ENCODE measurements at places on chromosomes 2 and 18.

- DNase-seq, result no peak
These were observed 23.6 kb upstream of the VWA3B start for GRCh38 chr2:98063291-98063854.

DNA sequence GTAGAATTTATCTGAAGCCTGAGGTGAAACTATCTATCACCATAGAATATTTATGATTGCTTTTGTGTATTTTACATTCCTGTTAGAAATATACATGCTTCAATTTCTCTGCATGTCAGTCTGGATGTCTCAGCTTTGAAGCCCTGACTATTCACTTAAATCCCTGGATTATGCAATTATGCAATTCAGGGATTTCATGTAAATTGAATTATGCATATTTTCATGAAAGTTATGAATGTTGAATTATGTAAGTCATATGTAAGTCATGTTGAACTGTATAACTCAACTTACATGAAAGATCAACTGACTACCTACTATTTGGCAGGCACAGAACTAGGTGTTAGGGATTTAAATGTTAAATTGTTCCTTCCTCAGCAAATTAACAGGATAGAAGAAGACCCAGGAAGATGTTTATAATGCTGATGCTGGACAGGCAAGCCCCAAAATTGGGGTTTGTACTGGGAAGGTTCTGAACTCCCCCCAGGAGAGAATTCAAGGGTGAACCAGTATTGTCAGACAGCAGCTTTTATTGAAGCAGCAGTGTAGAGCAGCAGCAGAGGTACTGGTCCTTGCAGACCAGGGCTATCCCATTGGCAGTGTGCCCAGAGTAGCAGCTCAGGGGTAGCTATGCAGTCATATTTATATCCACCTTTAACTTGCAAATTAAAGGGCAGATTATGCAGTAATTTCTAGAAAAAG, 236.5 kb downstream of the ZNF804A start:
- no peak for DNase-seq

- no peak for DNase-seq
These were observed 20.7 kb upstream of the KCTD1 start for GRCh38 chr18:26568926-26569665.

GRCh38 chr2:129469389-129469788, 510.1 kb upstream of the RAB6C start:
- no peak for DNase-seq

DNA sequence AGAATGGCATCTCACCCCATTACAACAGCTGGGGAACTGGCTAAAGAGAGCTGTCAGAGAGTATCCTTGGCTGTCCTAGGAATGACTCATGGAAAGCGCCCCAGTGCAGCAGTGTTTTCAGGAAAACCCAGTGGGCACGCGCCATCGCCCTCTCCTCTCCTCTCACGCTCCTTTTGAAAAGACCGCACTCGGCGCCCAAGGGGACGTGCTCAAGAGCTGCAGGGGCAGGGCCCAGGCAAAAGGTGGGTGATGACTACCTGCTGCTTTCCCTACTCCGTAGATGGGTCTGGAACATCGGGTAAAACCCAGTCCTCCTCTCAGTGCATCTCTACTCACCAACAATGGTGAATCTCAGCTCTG, 68.1 kb downstream of the EMILIN2 start:
- no peak for DNase-seq

DNA sequence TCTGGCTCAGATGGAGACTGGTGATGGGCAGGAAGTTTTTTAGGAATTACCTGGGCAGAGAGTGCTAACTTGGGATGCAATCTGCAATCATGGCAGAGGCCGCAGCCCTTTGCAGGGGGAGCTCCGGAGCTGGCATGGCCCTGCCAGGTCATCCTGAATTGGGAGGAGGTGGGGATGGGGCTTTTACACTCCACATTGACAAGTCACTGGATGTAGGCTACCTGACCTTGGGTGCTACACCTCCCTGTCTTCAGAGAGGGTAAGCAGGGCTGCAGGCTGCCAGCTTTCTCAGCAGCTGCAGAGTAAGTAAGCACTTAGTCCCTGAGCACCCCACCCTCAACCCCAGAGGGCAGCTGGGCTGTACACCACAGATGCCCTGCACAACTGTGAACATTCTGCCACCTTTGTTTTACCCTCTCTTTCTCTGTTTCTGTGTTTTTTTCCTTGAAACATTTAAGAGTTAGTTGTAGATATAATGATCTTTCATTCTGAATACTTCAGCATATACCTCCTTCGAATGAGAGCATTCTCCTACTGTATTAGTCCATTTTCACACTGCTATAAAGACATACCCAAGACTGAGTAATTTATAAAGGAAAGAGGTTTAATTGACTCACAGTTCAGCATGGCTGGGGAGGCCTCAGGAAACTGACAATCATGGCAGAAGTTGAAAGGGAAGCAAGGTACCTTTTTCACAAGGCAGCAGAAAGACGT, 6.8 kb upstream of the HS1BP3 start:
- no peak for DNase-seq

DNA sequence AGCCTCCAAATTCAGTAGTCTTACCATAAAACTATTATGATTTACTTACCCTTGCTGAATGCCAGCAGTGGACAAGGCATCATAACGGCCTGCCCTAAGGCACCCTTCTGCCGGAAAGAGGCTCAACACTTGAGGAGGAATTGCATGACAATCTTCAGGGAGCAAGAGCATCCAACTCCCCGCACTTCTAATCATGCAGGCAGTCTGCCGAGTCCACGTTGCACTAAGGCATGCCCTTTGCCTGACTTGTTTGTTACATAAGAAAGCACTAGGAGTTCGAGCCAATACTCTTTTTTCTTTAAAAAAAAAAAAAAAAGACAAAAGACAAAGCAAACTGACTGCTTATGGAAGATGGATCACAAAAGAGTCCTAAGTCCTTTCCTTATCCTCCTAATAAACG, 17.9 kb upstream of the SPTBN1 start:
- no peak for DNase-seq

- no peak for DNase-seq
These were observed 130.2 kb downstream of the DNAH6 start for GRCh38 chr2:84646514-84646913.

GRCh38 chr2:226115102-226115831, 684.4 kb downstream of the IRS1 start:
- DNase-seq, result no peak

- no peak for DNase-seq
These were observed 64.6 kb upstream of the TAF1B start for GRCh38 chr2:9778471-9779316.

DNA sequence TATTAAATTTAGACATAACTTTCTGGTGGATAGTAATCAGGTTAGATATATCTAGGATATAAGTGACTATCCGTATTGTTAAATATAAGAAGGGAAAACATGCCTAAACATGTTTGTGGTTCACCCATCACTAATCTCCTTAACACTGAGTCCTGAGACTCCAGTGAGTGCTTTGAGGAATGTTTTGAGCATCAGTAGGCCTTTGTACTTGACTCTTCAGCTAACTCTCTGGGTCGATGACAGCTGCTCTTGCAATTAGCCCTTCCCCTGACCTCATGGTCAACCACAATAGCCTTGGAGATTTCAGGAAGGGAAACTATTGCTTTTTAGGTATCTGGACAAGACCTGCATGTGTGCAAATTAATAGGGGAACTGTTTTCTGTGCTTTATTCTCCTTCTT, 716.8 kb downstream of the EPHA4 start:
- no peak for DNase-seq

DNA sequence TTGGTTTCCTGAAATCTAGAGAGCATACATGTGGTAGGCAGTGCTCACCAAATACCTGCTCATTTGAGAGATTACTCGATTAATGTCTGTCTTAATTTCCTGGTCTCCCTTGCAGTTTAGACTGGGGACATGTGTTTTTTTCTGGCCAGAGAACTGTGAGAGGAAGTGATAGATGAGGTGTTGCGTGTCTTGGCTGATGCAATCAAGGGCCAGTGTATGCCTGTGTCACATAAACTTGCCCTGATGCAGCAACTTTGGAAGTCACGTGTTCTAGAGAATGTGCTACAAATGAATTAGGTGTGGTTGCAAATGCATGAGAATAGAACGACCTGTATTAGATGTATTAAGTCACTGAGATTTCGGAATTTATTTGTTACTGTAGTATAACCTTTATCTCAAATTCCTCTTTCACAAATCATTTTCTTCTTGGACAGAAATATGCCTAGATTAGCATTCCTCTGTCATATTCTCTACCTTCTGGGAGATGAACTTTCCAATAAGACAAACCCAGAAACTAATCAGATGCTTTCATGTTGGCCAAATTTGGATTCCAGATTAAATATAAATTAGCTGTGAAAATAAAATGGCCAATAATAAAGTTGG, 9.9 kb upstream of the IL1A start:
- DNase-seq, result no peak

DNA sequence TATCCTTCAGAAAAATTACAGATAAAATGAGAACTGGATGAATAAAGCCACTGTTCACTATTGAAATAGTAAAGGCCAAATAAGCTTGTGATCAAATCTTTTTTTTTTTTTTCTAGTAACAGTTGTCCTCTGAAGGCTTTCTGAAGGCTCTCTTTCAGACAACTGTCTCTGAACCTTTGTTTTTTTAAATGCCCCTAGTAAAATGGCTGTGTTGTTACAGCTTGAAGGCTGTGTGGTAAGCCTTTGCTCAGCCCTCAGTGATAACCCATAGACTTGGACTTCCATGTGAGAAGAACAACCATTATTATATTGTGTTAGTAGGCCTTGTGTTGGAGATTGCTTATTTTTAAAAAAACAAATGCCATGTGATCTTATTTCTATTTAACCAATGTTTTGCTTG, 17.6 kb downstream of the FMNL2 start:
- DNase-seq, result no peak

- no peak for DNase-seq
These were observed 19.6 kb upstream of the GULP1 start for GRCh38 chr2:188272121-188272520.

- DNase-seq, result no peak
These were observed 352.1 kb downstream of the MTX2 start for GRCh38 chr2:176621350-176621749.

GRCh38 chr2:16853088-16853487, 187.5 kb upstream of the CYRIA start:
- DNase-seq, result no peak

- no peak for DNase-seq
These were observed 17.8 kb downstream of the ARHGAP15 start for GRCh38 chr2:143146815-143147530.

DNA sequence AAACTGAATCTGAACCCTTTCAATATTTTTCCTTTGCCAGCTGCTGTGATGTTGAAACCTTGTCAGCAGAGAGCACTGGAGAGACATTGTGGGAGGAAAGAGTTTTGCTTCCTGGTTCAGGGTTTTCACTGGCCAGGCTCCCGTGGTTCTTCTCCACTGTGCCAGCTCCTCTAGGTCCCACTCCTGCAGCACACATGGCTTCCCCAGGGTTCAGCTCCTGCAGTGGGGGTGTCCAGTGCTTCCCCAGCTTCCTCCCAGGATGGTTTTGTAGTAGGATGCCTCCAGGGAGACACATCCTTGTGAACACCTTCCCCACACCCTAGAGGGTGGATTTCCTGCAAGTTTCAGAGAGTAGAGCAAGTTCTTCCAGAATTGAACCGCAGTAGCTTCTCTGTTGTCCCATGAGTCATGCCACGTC, 24.0 kb upstream of the SULT1C3 start:
- peak; percentile 38 for DNase-seq

DNA sequence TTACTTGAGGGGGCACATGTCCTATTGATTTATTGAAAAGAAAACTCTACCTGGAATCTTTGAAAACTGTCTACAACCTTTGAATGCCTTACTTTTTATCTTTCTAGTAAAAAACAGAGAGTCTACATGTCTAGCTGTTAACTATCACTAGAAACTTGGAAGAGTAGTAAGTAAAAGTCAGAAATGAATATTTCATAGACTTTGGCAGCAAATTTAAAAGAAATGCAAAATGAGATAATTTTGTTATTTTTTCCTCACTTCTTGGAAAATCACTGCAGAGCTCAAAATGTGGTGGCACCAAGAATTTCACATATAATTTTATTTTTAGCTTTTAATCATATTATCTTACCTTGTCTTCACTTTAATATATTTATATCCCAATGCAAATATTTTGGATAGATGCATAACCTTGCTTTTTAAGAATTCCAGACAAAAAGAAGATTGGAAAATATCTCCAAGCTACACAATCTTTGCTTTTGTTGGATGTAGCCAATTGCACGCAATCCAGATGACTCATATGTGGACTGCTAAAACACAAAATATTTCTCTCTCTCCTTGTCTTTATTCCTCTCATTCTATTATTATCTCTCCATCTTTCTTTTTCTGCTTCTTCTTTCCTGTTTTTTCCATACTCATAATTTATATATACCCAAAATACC, 92.2 kb upstream of the DSEL start:
- no peak for DNase-seq

GRCh38 chr2:116724550-116724949, 1089.9 kb upstream of the DDX18 start:
- no peak for DNase-seq

- no peak for DNase-seq
These were observed 117.4 kb upstream of the DLX2 start for GRCh38 chr2:172220121-172220520.

GRCh38 chr2:169997140-169997887, 170.1 kb downstream of the UBR3 start:
- DNase-seq, result no peak

DNA sequence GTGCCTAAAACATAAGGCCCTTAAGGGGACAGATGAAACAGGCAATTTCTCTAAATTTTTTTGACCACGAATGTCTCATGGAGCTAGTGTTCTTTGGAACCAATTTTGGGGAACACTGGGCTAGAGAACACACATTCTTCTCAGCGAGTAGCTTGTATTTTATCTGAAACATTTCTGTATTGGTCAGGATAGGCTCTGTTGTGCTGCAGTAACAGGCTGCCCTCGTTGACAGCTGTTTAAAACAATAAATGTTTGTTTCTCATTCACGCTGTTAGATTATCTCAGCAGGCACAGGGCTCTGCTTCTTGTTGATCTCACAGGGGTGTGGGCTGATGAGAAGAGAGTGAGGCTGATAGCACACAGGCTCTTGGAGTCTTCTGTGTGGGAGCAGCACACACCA, 105.3 kb downstream of the SH3RF3 start:
- DNase-seq, result no peak

- no peak for DNase-seq
These were observed 753.9 kb upstream of the ZEB2 start for GRCh38 chr2:145273840-145274239.

DNA sequence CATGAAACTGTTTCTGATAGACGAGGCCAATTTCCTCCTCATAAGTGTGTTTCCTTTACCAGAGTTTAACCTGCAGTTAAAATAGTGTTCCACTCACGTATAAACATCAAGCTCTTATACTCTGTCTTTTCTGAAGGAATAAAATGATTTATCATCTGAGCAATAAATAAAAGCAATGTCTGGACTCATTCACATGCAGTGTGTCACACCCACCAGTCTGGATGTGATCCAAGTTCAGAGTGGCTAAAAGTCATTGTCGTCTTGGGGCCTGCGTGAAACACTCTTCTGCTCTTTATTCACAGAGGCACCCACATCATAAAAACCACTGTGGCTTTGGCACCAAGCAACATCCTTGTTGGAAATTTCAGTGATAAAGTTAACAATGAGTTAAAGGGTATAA, 19.5 kb upstream of the SLC9A4 start:
- DNase-seq, result no peak

- no peak for DNase-seq
These were observed 475.1 kb downstream of the TNS1 start for GRCh38 chr2:217527590-217528202.

GRCh38 chr2:154551649-154552048, 146.8 kb upstream of the KCNJ3 start:
- DNase-seq, result no peak

- no peak for DNase-seq
These were observed 105.0 kb downstream of the FIGN start for GRCh38 chr2:163630836-163631235.

- DNase-seq, result no peak
These were observed 316.9 kb upstream of the REV1 start for GRCh38 chr2:99806758-99807157.

- DNase-seq, result no peak
These were observed 22.2 kb downstream of the NFE2L2 start for GRCh38 chr2:177242121-177242987.

All from NCI-H2081 (cell line).